ENCODE measurements at places on chromosomes 12 and 14.

DNA sequence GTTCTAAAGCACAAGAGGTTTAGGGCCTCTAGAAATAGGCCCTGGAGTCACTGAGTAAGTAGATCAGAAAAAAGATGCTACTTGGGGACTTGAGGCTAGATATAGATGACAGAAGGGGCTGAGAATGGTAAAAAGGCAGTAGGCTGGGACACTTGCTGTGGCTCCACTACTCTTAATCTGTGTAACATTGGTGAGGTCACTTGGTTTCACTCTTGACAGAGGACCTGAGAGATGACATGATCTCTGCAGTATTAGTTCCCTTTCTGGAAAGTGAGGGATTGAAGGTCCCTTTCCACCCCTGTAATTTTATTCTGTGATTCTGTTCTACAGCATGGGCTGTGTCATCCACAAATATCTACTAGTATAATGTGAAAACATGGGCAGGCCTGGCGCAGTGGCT, 39.7 kb downstream of the MAPKAPK5 start:
- DNase-seq, result no peak

GRCh38 chr12:109182041-109182839, 65.9 kb downstream of the ACACB start:
- no peak for DNase-seq

DNA sequence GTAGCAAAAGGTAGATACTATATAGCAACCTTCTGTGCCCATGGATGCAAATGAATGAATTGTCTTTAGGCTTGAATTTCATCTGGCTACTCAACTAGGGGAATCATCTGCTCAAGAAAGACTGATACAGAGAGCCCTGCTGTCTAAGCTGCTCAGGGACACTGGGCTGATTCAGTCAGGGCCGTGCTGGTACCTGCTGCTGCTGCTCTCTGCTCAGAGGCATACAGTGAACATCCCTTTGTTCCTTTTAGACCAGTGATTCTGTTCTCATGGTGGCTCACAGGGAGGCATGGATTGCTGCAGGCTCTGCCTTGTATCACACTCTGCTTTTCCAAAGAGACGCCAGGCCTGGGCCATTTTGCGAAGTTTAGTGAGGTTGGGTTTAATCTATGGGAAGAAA, 14.1 kb downstream of the EIF2B2 start:
- no peak for DNase-seq

DNA sequence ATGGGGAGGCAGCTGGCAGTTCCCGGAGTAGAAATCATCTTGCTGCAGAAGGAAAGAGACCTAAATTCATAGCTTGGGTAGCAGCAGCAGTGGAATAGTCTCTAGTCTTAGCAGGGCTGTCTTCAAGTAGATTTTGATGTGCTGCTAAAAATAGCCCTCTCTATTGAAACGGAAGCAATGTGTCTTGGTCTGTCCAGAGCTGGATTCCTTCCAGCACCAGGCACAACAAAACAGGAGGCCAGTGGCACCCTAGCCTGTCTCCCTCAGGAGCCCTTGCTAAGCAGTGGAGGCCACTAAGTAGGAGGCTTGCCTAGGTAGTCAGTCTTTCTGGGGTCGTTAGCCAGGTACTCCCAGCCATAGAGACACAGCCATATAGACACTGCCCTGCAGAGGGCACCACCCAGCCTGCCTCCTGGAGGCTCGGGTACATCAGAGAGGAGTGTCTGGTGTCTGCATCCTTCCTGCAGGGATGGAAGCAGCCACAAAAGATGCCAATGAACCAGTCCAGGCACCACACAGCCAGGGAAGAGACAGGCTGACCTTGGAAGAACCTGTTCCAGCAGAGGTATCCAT, 97.5 kb downstream of the CRACR2A start:
- DNase-seq, result no peak

DNA sequence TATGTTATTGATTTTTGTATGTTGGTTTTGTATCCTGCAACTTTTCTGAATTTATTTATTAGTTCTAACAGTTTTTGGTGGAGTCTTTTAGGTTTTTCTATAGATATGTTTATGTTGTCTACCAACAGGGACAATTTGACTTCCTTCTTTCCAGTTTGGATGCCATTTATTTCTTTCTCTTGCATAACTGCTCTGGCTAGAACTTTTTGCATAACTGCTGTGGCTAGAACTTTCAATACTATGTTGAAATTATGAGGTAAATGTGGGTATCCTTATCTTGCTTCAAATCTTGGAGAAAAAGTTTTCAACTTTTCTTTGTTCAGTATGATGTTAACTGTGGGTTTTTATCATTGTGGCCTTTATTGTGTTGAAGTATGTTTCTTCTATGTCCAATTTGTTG, 39.9 kb upstream of the PLBD1 start:
- no peak for DNase-seq

GRCh38 chr14:71591929-71592328, 340.3 kb upstream of the RGS6 start:
- no peak for DNase-seq

- DNase-seq, result no peak
Observed at GRCh38 chr12:47577206-47577989, 128.4 kb downstream of the RPAP3 start.

DNA sequence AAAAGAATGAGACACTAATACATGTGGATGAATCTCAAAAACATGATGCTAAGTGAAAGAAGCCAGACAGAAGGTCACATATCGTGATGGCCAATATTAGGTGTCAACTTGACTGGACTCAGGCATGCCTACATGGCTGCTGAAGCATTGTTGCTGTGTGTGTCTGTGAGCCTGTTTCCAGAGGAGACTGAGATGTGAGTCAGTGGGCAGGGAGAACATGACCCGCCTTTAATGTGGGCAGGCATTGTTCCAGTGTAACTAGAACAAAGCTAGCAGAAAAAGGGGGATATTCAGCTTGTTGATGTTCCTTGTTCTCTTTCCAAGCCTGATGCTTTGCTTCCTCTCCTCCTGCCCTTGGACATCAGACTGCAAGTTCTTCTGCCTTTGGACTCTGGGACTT, 47.6 kb downstream of the DCAF5 start:
- no peak for DNase-seq

DNA sequence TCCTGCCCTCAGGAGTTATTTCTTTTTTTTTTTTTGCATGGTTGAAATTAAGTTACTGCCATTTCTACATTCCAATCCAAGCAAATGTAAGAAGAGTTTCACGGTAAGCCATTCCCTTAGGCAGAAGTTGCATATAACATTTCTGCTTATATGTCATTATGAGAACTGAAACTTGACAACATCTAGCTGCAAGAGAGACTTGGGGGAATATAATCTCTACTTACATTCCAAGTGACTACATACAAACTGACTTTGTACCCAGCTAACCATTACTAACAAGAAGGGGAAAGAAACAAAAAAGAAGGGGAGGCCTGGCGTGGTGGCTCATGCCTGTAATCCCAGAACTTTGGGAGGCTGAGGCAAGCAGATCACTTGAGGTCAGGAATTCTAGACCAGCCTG, 7.3 kb upstream of the RESF1 start:
- DNase-seq, result no peak

DNA sequence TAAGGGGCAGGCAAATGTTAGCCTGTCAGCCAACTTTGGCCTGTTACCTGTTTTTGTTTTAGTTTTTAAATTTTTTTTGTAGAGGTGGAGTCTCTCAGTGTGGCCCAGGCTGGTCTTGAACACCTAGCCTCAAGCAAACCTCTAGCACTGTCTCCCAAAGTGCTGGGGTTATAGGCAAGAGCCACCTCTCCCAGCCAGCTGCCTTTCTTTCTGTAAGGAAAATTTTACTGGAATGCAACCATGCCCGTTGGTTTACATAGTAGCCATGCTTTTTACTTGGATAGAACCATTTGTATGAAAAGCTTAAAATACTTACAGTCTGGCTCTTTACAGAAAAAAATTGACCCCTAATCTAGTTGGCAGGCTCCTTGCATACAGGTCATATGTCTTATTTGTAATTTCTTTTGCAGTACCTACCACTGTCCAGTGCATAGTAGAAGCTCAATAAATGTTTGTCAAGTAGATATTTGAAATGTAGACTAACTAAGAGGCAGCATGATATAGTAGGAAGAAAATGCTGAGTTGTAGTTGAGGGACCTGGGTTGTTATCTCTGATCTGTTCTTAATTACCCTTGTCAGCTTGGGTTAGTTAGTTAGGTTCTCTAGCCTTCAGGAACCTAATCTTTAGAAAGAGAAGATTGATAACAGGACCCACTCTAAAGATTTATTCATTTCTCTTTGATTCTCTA, 4.7 kb downstream of the MDM2 start:
- no peak for DNase-seq

DNA sequence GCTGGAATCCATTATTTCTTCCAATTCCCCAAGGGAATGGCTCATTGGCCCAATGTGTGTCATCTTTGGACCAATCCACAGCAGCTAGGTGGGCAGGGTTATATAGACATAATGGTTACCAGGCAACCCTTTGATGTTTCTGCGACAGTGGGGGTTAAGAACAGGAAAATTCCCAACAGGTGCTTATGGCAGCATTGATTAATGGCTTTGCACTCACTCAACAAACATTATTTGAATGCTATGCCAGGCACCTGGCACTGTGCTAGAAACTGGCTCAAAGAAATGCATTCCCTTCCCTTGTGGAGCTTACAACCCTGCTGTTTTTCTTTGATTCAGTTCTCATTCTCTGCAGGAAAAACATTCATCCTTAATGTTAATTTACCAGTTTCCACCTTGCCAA, 1221.0 kb downstream of the AACS start:
- no peak for DNase-seq

- no peak for DNase-seq
Observed at GRCh38 chr12:47216150-47216677, 136.5 kb upstream of the AMIGO2 start.

DNA sequence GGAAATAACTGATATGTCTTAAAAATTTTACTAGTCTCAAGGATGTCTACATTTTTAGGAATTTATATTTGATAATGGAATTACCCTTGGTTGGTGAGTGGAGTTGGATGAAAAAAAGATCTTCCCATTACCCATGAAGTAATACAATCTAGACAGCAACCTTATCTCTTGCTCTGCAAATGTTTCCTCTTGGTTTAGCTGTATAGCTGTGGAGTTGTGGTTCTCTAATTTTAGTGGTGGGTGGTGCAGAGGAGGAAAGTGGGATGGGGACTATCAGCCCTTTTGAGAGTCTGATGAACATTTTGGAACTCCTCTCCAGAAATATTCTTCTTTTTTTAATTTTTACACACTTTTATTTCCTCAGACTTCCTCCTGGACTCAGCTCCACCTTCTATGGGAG, 17.1 kb downstream of the SPX start:
- DNase-seq, result no peak

GRCh38 chr12:30823764-30824163, 69.0 kb upstream of the CAPRIN2 start:
- no peak for DNase-seq

GRCh38 chr14:104237651-104238423, 99.5 kb downstream of the KIF26A start:
- DNase-seq, result no peak

DNA sequence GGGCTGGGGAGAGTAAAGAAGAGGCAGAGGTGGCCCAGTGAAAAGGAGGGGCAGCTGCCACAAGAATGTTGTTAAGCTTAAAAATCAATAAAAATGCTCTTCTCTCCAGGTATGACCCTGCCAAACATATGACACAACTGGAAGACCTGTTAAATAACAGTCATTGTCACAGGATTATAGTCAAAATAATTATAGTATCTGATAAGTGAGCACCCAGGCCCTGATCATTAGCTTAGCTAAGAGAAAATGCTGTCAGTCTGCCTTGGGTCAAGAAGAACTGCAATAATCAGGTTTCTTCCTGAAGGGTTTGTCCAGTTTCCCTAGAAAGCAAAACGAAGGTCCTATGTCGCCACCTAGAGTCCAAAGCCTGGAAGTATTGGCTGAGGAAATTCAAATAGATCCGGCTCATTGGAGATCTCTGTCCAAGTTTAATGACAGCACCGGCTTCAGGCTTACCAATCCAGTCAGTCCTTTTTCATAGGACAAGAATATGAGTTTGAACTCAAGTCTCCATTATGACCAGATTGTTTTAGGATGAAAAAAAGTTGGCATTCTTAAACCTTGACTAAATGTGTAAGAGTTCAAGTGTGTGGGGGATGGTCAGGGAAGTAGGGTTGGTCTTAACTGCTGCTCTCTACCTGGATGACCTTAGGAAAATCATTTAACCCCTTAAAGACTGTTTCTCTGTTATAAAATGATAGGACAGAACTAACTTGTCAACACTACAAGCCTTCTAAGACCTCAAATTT, 22.5 kb upstream of the NKX2-8 start:
- peak; percentile 7 for DNase-seq

- DNase-seq, result no peak
Observed at GRCh38 chr12:113310489-113310888, 24.4 kb downstream of the SLC8B1 start.

GRCh38 chr12:92674500-92674899, 28.3 kb upstream of the PLEKHG7 start:
- no peak for DNase-seq

- DNase-seq, result no peak
Observed at GRCh38 chr14:101173698-101174521, 270.4 kb upstream of the RTL1 start.

DNA sequence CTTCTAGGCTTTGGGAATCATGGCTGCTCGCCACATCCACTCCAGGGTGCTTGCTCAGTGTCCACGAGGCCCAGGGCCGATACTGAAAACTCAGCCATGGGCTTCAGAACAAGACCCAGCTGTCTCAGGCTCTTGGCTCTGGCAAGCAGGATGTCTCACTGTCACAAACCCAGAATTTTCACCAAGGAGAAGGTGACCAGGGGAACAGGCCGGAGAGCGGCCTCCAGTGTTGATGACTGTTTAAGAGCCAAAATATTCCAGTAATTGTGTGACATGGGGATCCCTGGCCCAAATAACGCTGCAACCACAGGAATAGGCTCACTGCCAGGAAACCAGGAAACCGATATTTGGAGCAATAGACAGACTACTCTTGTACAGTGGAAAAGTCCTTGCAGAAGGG, 9.8 kb upstream of the SERPINA5 start:
- no peak for DNase-seq

DNA sequence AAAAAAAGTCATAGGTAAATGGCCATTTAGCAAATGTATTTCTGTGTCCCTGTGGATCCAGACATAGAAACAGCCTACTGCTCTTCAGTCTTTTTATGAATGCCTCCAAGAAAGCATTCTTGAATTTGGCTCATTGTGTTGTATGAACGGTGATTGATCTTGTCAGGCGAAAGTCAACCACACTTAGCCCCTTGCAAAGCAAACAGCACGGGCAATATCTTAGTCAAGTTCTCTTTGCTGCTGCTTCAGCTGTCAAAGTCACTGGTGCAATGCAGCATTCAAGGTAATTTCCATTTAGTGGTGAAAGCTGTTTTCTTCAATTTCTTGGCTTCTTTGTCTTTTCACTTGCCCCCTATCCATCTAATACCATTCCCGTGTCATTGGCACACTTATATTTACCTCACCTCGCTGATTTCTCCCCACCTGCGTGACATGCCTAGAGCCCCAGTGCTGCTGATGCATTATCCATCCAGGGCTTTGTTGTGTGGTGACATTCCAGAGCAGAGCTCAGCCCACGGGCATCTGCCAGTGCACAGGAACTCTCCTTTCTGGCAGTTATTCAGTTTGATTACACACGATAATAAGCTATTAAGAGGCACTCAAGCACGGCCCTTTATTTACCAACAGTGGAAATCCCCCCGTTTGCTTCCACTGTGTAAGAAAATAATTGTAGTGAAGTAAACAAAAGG, 362.3 kb upstream of the NOVA1 start:
- DNase-seq, result no peak

- no peak for DNase-seq
Observed at GRCh38 chr12:10121278-10121677, 8.7 kb downstream of the CLEC7A start.

Measured in anterior cingulate cortex (tissue), 58 donors.